ENCODE measurements at places on chromosomes 3 and 15. TPM values are rescaled to one million over a fixed set of nuclear protein-coding genes. Genes with fewer than 3 reads are reported as not detected.

The SAMD7 gene
- total RNA-seq, result not detected

The ASB14 gene
- total RNA-seq, result not detected

The CCDC13 gene
- total RNA-seq, result 0.16 TPM

The HYAL1 gene
- 0.65 TPM for total RNA-seq

The PIGZ gene
- 1.5 TPM for total RNA-seq

The AADACL2 gene
- total RNA-seq, result not detected

The ISLR2 gene
- not detected for total RNA-seq

The ARMC8 gene
- total RNA-seq, result 48.5 TPM

The UNC13C gene
- not detected for total RNA-seq

The ZIC1 gene
- 125 TPM for total RNA-seq

The GPR62 gene
- total RNA-seq, result not detected

The ACAA1 gene
- 22.9 TPM for total RNA-seq

The MBD4 gene
- total RNA-seq, result 38.5 TPM

The MRAS gene
- total RNA-seq, result 58.9 TPM

The NEK10 gene
- 10.9 TPM for total RNA-seq

The NT5DC2 gene
- 84.9 TPM for total RNA-seq
